ENCODE measurements at places on chromosomes 2 and 18. TPM values are rescaled to one million over a fixed set of nuclear protein-coding genes. Genes with fewer than 3 reads are reported as not detected.

The STK25 gene
- 144 TPM for total RNA-seq

The SLC66A3 gene
- 28.0 TPM for total RNA-seq

DNA sequence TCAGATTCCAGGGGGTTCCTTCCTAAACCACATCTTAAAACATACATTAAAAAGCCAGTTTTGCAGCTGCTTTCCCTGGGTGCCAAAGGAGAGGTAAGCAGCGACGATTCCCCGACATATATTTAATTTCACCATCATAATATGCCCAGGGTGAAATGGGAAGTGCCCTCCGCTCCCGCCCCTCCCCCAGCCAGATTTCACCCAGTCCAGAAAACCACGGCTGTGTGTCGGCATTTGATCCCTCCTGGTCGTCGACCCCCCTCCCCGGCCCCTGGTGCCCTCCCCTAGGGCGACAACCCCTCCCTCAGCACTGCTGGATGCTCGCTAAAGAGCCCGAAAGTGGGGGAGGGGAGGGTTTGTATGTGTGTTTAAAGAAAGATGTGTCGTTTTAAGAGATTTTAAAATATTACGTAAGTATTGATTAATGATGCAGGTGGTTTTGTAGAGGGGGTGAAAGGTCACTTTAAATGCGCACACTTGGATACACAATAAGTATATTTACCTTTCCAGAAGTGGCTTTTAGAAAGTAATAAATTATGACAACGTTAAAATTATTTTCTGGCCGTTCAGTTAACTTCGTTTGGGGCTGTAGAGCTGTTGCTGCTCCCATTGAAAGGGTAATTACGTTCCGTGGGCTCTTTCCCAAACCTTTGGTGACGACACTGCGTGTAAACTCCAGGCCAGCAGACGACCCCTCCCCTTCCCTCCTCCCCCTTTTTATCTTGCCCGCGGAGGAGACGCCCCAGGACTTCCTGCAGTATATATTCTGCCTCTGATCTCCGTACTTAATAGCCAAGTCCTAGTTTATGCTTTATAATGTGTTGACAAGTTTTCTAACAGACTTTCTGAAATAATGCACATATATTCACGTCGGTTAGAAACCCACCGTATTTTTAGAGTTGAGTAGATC lies 3.4 kb upstream of the BCL11A start:
- H3K4me1 ChIP-seq = peaks cover 20% of the 10 kb centered on the region
- no peak overlapping the region for H3K27ac ChIP-seq
- no peaks in the 10 kb centered on the region for H3K36me3 ChIP-seq
- peak; percentile 14 for DNase-seq

DNA sequence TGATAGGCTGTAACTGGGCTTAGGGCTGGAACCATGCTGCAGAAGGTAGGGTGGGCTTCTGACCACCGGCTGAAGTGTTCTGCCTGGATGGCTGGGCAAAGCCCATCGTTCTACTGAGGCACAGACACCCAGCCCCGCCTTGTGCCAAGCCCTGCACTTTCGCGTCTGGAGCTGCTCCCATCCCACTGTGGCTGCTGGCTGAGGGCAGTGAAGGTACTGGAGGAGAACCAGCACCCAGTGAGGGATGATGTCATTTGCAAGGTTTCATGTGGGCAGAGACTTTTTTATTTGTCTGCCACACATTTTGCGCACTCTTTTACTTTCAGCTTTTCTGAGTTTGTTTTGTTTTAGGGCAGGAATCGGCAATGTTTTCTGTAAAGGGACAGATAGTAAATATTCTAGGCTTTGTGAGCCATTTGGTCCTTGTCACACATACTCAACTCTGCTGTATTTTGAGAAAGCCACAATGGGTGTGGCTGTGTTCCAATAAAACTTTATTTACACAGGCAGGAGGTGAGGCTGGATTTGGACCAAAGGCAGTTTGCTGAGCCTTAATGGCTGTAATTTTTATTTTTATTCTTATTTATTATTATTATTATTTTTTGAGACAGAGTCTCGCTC lies 85.6 kb downstream of the ASB1 start:
- DNase-seq = no peak
- no peak overlapping the region for H3K4me3 ChIP-seq
- no peaks in the 10 kb centered on the region for H3K4me1 ChIP-seq
- no peaks in the 10 kb centered on the region for H3K27me3 ChIP-seq
- no peak overlapping the region for H3K27ac ChIP-seq

DNA sequence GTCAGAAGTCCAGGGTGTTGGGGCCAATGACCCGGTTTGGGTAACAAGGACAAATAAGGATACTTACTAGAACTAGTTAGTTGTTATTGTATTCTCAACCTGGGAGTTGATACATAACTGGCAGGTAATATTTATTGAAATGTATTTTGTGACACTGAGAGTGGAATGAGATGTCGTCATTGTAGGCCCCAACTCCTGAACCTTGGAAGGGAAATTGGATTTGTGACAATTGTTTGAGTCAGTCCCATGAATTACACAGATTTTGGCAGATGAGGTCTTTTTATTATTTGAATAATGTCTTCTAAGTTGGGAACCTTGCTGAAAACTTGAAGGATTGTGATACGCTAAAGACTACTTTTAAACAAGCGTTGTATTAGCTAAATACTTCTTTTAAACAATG lies 5.1 kb downstream of the TIMM21 start:
- H3K27ac ChIP-seq = no peak overlapping the region
- H3K27me3 ChIP-seq = no peaks in the 10 kb centered on the region
- H3K36me3 ChIP-seq = no peaks in the 10 kb centered on the region

DNA sequence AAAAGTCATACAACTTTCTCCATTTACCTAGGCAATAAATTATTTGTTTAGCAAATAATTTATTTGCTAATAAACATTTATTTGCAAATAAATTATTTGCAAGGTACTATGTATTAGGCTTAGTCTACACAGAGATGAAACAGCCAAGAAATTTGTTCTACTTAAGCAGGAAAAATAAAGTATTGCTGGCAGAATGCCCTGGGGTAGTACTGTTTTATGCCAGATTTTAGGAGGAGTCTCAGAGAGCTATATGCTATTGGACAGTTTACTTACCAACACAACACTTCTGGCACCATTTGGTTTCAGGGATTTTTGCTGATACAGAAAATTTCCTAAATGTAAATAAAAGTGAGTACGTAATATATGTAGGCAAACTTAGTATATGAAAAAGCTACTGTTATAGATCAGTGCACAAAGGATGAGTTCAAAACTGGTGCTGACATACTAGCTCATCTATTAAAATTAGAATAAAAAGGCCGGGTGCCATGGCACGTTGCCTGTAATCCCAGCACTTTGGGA lies 23.2 kb upstream of the CDKL4 start:
- no peaks in the 10 kb centered on the region for H3K4me1 ChIP-seq
- H3K27ac ChIP-seq = no peak overlapping the region
- no peak for DNase-seq
- no peak overlapping the region for H3K4me3 ChIP-seq
- H3K36me3 ChIP-seq = peaks cover 10% of the 10 kb centered on the region
